ENCODE measurements at places on chromosomes 12 and 14.

DNA sequence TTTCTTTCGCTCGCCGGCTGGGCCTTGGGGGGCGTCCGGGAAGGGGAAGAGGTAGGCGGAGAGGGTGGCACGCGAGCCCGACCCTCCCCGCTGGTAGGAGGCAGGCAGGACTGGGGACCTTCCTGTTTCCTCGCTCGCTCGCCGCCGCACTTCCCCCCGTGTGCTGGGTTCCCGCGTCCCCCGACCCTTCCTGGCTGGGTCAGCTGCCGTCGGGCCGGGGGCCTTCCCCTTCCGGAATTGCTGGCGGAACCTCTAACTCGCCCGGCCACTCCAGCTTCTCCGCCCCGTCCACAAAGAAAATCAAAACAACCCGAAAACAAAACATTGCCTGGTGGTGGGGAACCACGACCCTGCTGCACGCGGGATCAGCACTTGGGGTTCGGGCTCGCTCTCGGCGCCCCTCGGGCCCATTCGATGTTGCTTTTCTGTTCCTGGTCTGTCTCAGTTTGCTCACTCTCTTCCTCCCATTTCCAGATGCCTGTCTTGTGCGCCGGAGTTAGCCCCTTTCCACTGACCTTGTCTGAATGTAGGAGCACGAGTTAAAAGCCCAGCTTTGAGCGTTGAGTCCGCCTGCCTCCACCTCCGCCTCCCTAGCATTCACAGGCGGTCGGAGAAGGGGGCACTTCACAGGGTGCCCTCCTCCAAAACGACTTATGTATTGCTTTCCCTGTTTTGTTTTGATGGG, 581 bp downstream of the PAPOLA start:
- no peaks in the 10 kb centered on the region for H3K27me3 ChIP-seq
- H3K36me3 ChIP-seq = no peaks in the 10 kb centered on the region
- peak overlapping the region; percentile 94 for H3K4me3 ChIP-seq
- H3K27ac ChIP-seq = peak overlapping the region; percentile 94

DNA sequence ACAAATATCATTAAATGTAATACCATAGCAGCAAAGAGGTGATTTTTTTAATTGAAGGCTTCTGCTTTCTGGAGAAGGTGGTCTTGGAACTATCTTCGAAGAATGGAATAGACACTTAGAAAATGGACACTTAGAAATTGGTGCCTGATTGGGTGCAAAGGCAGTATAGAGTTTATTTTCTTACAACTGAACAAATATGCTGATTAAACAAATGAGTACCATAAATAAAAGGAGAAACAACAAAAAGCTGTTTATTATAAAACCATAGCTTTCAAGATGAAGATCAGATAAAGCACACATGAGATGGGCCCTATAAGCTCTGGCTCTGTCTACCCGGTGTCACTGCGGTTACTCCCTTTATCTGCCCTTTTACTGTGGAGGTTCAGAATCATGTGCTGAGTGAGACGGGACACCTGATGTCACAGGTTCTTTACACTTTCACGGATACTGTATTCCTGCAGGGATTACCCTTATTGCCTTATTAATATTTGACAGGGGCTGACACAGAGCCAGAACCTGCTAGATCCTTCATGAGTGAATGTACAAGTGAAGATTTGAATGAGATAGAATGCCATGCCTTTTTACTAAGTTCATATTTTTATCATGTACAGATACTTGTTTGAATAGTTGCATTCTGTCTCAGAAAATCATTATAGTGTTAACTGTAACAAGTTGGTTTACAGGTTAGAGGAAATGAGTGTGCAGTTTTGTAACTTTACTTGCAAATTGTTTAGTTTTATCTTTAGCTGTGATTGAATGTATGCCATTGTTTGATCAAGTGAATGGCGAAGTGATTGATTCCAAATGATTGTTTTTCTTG, 477.5 kb upstream of the RGS6 start:
- no peak overlapping the region for H3K27ac ChIP-seq
- H3K4me3 ChIP-seq = no peak overlapping the region
- H3K27me3 ChIP-seq = no peaks in the 10 kb centered on the region
- no peaks in the 10 kb centered on the region for H3K36me3 ChIP-seq
- DNase-seq = no peak

DNA sequence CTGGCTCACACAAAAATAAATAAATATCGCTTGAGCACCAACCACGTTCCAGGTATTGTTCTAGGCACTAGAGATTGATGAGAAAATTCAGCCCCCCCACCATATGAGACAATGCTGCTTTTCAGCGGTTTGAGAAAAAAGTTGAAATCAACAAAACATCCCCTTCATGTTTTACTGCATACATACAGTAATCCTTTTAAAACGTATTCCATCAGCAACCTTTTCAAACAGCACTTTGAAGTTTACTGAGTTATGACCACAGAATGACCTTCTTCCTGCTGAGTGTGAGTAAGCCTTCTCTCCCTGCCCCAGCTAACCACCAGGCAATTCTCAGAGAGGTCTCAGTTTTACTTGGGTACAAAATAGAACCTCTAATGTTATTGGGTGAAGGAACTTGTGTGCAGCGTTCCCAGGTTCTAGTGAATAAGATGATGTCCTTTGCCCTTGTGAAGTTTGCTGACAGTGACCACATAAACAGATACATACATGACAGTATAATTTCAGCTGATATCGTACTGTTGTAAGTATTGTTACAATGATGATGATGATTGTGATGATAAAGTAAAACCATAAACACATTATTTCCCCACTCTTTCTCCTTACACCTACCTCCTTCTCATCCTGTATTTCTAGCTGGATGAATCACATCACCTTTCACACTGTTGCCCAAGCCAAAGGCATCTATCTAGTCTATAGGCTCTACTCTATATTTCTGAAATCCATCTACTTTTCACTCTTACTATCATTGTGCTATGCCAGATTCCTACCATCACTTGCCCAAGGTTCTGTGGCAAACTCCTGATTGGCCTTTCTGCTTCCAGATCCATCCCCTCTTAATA, 124.4 kb upstream of the KRR1 start:
- H3K36me3 ChIP-seq = no peaks in the 10 kb centered on the region
- no peaks in the 10 kb centered on the region for H3K4me1 ChIP-seq
- DNase-seq = no peak
- no peaks in the 10 kb centered on the region for H3K27me3 ChIP-seq
- H3K27ac ChIP-seq = no peak overlapping the region
- no peak overlapping the region for H3K4me3 ChIP-seq

GRCh38 chr14:100307766-100308426, 1.7 kb upstream of the SLC25A29 start:
- no peaks in the 10 kb centered on the region for H3K27me3 ChIP-seq
- no peaks in the 10 kb centered on the region for H3K36me3 ChIP-seq
- no peak overlapping the region for H3K27ac ChIP-seq
- no peak overlapping the region for H3K4me3 ChIP-seq
- no peak for DNase-seq
- peaks cover 45% of the 10 kb centered on the region for H3K4me1 ChIP-seq

DNA sequence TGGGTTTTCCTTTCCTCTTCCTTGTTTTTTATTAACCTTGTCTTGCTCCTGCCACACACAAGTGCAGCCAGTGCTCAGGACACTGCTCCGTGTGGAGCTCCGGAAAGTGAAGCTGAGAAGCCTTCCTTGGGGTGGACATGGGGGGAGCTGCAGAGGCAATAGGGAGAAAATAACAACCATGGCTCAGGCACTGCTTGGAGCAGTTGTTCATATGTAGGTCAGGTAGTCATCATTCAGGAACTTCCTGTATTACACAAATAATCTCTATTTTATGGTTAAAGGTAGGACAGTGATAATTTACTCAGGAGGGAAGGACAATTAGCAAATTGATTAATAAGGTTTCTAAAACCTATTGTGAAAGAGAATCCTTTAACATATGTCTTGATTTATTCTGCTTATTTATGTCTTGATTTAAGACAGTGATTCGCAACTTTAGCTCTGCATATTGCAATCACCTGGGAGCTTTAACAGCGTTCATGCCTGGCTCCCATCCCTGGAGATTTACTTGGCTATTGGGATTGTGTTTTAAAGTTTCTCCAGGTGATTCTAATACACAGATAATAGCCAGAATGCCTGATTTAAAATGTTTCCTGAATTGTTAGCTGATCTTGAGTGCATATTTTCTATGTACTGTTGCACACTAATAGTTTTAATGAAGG, 92.1 kb downstream of the ETV6 start:
- peaks cover 51% of the 10 kb centered on the region for H3K4me1 ChIP-seq
- no peak overlapping the region for H3K27ac ChIP-seq
- DNase-seq = no peak
- no peak overlapping the region for H3K4me3 ChIP-seq

GRCh38 chr14:81452341-81453133, 52.4 kb upstream of the STON2 start:
- no peak overlapping the region for H3K4me3 ChIP-seq
- peaks cover 7% of the 10 kb centered on the region for H3K27me3 ChIP-seq
- no peaks in the 10 kb centered on the region for H3K36me3 ChIP-seq
- peaks cover 3% of the 10 kb centered on the region for H3K4me1 ChIP-seq
- no peak for DNase-seq

GRCh38 chr12:64752833-64753238, 6.4 kb downstream of the GNS start:
- H3K27ac ChIP-seq = no peak overlapping the region
- H3K4me3 ChIP-seq = no peak overlapping the region
- no peaks in the 10 kb centered on the region for H3K27me3 ChIP-seq
- no peak for DNase-seq
- H3K4me1 ChIP-seq = peaks cover 10% of the 10 kb centered on the region

DNA sequence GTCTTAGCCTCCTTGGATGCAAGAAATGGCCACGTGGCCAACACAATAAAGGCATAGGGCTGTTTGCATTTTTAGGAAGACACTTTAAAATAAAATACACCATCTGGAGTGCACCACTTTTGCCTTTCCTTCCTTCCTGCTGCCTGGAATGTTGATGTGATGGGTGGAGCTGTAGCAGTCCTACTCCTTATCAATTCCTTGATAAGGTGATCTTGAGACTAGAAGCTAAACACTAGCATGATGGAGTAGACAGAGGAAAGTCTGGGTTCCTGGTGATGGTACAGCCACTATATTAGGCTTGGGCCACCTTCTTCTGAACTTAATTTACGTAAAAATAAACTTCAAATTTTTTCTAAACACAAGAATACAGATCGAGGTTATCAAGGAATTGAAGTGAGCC, 2.9 kb upstream of the GLT1D1 start:
- peaks cover 10% of the 10 kb centered on the region for H3K4me1 ChIP-seq
- DNase-seq = no peak
- H3K27ac ChIP-seq = no peak overlapping the region
- peaks cover 19% of the 10 kb centered on the region for H3K27me3 ChIP-seq
- H3K4me3 ChIP-seq = no peak overlapping the region

DNA sequence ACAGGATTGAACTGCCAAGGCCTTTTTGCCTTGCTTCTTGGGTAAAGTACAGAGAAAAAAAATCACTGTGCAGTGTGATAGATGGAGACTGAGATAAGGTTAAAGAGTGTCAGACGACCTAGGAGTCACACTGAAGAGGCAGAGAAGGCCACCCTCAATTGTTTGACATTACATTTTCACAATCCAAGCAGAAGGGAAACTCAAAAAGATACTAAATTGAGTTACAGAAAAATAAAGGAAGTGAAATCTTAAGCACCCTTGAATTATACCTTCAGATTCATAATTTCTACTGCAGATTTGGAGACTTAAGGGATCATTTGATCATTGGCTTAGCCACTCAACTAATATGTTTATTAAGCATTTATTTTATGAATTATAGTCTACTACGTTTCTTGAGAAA, 97.1 kb downstream of the MYF5 start:
- H3K36me3 ChIP-seq = no peaks in the 10 kb centered on the region
- no peak for DNase-seq
- no peak overlapping the region for H3K27ac ChIP-seq
- no peaks in the 10 kb centered on the region for H3K27me3 ChIP-seq

GRCh38 chr12:39830171-39830570, 210.6 kb upstream of the ABCD2 start:
- no peaks in the 10 kb centered on the region for H3K36me3 ChIP-seq
- H3K27me3 ChIP-seq = no peaks in the 10 kb centered on the region
- no peak overlapping the region for H3K27ac ChIP-seq
- no peak for DNase-seq
- peaks cover 3% of the 10 kb centered on the region for H3K4me1 ChIP-seq

DNA sequence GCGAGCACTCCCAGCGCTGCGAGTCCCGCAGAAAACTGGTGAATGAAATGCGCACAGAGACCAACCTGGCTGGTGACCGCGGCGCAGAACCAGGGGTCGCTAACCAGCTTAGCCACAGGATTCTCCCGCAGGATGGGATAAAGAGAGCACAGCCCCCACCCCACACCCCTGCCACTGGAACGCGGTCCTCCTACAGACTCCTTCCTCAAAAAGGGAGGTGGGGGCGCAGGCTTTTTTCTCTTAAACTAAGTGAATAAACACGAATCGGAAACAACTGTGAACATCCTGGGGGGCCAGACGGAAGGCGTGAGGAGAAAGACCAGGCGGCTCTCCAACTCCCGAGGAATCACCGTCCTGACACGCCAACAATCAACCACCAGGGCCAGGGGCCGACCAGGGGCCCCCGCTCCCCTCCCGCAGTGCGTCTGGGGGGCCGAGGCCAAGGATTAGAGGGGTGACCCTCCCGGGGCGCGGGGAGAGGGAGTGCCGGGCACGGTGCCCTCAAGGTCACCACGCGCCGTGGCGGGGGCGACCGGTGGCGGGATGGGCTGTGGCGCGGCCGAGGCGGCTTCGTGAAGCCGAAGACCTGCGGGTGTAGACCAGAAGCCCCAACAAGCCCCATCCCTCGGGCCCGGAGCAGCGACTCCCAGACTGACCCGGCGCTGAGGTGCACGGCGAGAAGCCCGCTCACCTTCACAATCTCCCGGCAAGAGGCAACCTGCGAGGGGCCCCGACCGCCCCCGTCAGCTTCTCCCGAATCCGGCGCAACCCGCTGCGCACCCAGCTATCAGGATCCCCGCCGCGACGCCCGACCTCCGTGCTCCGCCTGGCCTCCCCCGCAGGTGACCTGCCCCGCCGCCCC, 704 bp downstream of the ATP2B1 start:
- no peaks in the 10 kb centered on the region for H3K36me3 ChIP-seq
- no peaks in the 10 kb centered on the region for H3K27me3 ChIP-seq
- H3K27ac ChIP-seq = peak overlapping the region; percentile 90
- H3K4me1 ChIP-seq = peaks cover 44% of the 10 kb centered on the region
- no peak for DNase-seq

- no peaks in the 10 kb centered on the region for H3K4me1 ChIP-seq
- DNase-seq = no peak
- no peak overlapping the region for H3K4me3 ChIP-seq
- no peaks in the 10 kb centered on the region for H3K27me3 ChIP-seq
- H3K27ac ChIP-seq = no peak overlapping the region
Measured at GRCh38 chr14:91987192-91987591, 39.7 kb upstream of the FBLN5 start.

GRCh38 chr12:54363618-54364017, 668 bp downstream of the GPR84 start:
- no peak for DNase-seq
- H3K36me3 ChIP-seq = no peaks in the 10 kb centered on the region
- no peak overlapping the region for H3K27ac ChIP-seq
- no peak overlapping the region for H3K4me3 ChIP-seq
- H3K4me1 ChIP-seq = peaks cover 16% of the 10 kb centered on the region

- H3K4me3 ChIP-seq = no peak overlapping the region
- H3K4me1 ChIP-seq = peaks cover 1% of the 10 kb centered on the region
- H3K27ac ChIP-seq = no peak overlapping the region
- no peak for DNase-seq
- no peaks in the 10 kb centered on the region for H3K27me3 ChIP-seq
Measured at GRCh38 chr14:95228240-95228639, 70.9 kb upstream of the DICER1 start.

- no peak for DNase-seq
- H3K27me3 ChIP-seq = no peaks in the 10 kb centered on the region
- no peak overlapping the region for H3K4me3 ChIP-seq
- no peak overlapping the region for H3K27ac ChIP-seq
- no peaks in the 10 kb centered on the region for H3K36me3 ChIP-seq
- no peaks in the 10 kb centered on the region for H3K4me1 ChIP-seq
Measured at GRCh38 chr14:34363733-34364134, 98.3 kb downstream of the SPTSSA start.
